GM03348 (cell line): ENCODE measurements at places on chromosomes 3 and 15.

GRCh38 chr3:146177072-146177471 is 16.1 kb upstream of the PLOD2 start:
- no peak for DNase-seq

GRCh38 chr15:31434588-31435260 is 108.1 kb downstream of the KLF13 start:
- DNase-seq = peak; percentile 82

DNA sequence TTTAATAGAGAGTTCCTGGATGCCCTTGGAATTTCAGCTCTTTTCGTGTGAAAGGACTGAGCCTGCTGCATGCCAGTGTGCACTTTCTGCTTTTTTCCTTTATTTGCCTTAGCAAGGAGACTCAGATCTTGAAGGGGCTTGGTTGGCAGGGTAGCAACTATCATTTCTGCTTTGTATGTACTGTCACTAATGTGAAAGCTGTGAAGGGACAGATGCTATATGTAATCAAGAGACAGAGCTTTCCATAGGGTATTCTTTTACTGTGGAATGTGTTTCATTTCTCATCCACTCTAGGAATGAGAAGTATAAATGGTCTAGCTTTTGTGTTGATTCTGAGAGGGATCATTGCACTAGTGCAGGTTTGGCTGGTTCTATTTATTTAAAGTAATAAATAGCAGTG is 332.5 kb upstream of the MANF start:
- no peak for DNase-seq

DNA sequence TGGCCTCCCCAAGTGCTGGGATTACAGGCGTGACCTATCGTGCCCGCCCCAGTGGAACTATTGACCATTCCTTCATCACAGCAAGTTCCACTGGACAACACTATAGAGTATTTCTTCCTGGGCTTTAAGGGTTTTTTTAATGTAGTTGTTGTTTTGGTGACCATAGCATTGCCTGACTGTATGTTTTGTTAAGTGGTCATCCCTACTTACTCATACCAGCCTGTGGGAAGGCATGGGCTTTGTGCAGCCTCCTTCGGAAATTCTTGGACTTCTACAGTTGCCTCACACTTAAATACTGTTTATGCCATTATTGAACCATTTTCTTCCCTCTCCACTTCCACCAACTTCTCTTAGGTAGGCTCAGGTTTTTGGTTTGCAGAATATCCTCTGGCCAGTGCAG is 19.9 kb upstream of the ALPK3 start:
- DNase-seq = no peak

DNA sequence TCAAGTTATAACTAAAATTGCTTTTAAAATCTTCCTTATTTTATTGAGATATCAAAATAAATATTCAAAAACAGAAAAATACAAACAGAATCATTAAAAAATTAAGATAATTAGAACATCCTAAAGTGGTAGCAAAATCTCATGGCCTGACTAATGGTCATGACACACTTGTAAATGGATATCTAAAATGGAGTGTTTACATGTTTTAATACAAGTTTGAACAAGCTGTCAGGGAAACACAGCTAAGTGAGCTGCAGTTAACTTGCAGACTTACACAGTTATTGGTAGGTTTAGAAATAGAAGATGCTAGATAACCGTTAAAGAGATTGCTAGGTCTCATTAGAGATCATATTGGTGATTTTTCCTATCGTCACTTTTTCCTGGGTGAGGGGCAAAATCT is 242.3 kb downstream of the LPP start:
- no peak for DNase-seq

GRCh38 chr15:60003243-60004008 is 685 bp upstream of the FOXB1 start:
- DNase-seq = no peak

DNA sequence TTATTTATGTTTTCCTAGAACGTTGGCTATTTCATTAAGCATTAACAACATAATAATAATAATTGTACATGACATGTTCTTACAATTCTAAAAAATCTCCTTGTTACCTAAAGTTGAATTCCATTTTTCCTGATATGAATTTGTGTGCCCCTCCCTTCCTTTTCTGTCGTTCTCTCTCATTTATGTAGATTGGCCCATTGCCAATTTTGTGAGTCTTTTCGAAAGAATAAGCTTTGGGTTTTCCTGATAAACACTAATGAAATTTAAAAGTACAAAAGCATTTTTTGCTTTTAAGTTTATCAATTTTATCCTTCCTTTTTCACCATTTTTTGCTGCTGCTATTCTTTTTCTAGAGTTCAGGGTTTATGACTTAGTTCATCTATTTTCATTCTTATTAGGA is 44.9 kb downstream of the PRR23E start:
- DNase-seq = no peak

GRCh38 chr15:80317389-80318182 is 65.6 kb upstream of the CTXND1 start:
- DNase-seq = peak; percentile 88

GRCh38 chr3:5690904-5691532 is 503.5 kb downstream of the EDEM1 start:
- DNase-seq = no peak
